Hair follicular keratinocyte (primary cell): ENCODE measurements at places on chromosomes 5 and 9. TPM values are rescaled to one million over a fixed set of nuclear protein-coding genes. Genes with fewer than 3 reads are reported as not detected.

The SH2D3C gene
- 0.15 and 0.23 TPM in 2 replicates for total RNA-seq

The IRX4 gene
- total RNA-seq = 54.4 and 59.8 TPM in 2 replicates

The LCN1 gene
- not detected in 2 replicates for total RNA-seq

The BNC2 gene
- total RNA-seq = 2.5 and 3.8 TPM in 2 replicates

The MAMDC2 gene
- 2.2 and 7.7 TPM in 2 replicates for total RNA-seq

The SPINK5 gene
- 0.95 and 1.6 TPM in 2 replicates for total RNA-seq

The NME5 gene
- not detected in 2 replicates for total RNA-seq

The CCDC180 gene
- total RNA-seq = 0.39 and 1.8 TPM in 2 replicates

The HAVCR2 gene
- total RNA-seq = not detected in 2 replicates

The FOCAD gene
- total RNA-seq = 18.5 and 23.0 TPM in 2 replicates

The IZUMO3 gene
- not detected in 2 replicates for total RNA-seq

The ADGRV1 gene
- total RNA-seq = 0.39 TPM in 1 of 2 replicates, not detected in the other

The LIFR gene
- total RNA-seq = 2.1 and 2.7 TPM in 2 replicates

The F12 gene
- total RNA-seq = 7.5 and 8.3 TPM in 2 replicates

The MAST4 gene
- 36.8 and 40.3 TPM in 2 replicates for total RNA-seq

The PTGES gene
- total RNA-seq = 0.70 and 6.2 TPM in 2 replicates

The CCNJL gene
- total RNA-seq = 2.4 and 4.8 TPM in 2 replicates

The ZNF354B gene
- total RNA-seq = 2.4 and 6.2 TPM in 2 replicates

The SCAI gene
- total RNA-seq = 1.6 and 2.1 TPM in 2 replicates

The EIF4EBP3 gene
- 6.4 and 7.2 TPM in 2 replicates for total RNA-seq

The C5orf58 gene
- total RNA-seq = not detected in 2 replicates

The SMIM3 gene
- 30.7 and 38.3 TPM in 2 replicates for total RNA-seq

The C9 gene
- 0.08 TPM in 1 of 2 replicates, not detected in the other for total RNA-seq

The GARIN3 gene
- not detected in 2 replicates for total RNA-seq

The FGD3 gene
- total RNA-seq = 0.04 and 0.16 TPM in 2 replicates

The ANKRA2 gene
- total RNA-seq = 10.8 and 14.9 TPM in 2 replicates

The DMRT2 gene
- not detected in 2 replicates for total RNA-seq

The MYOZ3 gene
- total RNA-seq = 0.53 TPM in 1 of 2 replicates, not detected in the other

The NAA35 gene
- total RNA-seq = 15.7 TPM in 2 replicates

The KIF24 gene
- 1.2 and 3.2 TPM in 2 replicates for total RNA-seq

The AHRR gene
- total RNA-seq = 0.72 and 0.94 TPM in 2 replicates

The TBC1D9B gene
- total RNA-seq = 56.4 and 59.3 TPM in 2 replicates

The PLPPR1 gene
- total RNA-seq = not detected in 2 replicates

The SNCAIP gene
- not detected in 2 replicates for total RNA-seq

The LCN2 gene
- total RNA-seq = 8.8 and 22.4 TPM in 2 replicates

The MZB1 gene
- 0.16 TPM in 1 of 2 replicates, not detected in the other for total RNA-seq

The CAMK4 gene
- 1.0 and 2.9 TPM in 2 replicates for total RNA-seq

The GPR151 gene
- not detected in 2 replicates for total RNA-seq

The KIF4B gene
- total RNA-seq = not detected in 2 replicates

The GABRA1 gene
- total RNA-seq = not detected in 2 replicates

The IL13 gene
- not detected in 2 replicates for total RNA-seq

The IL5 gene
- total RNA-seq = not detected in 2 replicates

The IL31RA gene
- 5.4 and 16.1 TPM in 2 replicates for total RNA-seq
